ENCODE measurements at places on chromosomes 11 and 22.

DNA sequence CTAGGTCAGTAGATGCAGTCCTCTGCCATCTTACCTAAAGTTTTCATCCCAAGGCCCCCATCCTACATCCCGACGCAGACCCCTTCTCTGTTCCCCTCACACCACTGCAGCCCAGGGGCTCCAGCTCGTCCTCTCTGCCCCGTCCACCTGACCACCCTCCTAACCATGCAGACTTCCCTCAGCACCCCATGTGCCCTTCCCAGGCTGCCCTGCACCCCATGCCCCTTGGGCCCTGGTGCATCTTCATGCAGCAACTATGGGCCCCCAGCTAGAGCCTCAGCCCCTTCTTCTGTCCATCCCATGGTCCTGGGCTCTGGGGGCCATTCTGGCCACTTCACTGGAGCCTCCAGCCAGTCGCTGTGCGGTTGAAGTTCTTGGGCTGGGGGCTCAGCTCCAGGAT, 2.9 kb downstream of the PRR33 start:
- DNase-seq, result no peak

DNA sequence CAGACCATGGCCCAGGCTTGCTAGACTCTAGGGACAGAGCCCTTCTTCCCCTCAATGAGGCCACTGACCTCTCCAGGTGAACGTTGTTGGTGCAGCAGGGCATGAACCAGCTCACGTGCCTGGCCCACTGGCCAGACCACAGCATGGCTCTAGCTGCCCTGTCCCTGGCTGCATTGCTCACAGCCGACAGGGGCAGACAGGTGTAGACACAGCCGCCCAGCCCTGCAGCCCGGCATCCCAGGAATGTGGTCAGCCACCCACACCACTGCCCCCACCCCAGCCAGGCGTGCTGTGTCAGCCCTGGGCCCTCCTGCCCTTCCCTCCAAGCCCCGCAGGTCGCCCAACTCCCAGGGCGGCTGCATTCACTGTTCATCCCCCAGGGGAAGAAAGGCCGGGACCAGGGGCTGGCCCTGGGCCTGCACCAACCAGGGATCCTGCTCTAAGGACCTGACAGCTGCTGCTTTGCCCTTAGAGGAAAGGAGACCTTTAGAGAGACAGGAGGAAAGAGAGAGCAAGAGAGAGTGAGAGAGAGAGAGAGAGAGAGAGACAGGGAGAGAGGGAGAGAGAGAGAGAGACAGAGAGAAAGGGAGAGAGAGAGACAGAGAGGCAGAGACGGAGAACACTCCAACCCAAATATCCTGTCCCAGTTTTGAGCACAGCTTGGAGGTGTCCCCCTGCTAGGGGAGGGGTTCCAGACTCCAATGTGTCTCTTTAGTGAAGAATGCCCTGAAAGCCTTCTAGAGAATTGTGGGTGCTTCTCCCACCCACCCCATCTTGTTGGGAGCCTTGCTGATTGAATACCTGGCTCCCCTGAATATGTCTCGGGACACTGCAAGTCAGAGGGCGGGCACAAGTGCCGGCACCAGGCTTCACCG, 44.2 kb upstream of the LINC01488 start:
- peak; percentile 100 for DNase-seq

GRCh38 chr11:96893988-96894387, 504.2 kb downstream of the JRKL start:
- DNase-seq, result no peak

GRCh38 chr11:56271092-56271491, 2.9 kb upstream of the OR5T1 start:
- no peak for DNase-seq

DNA sequence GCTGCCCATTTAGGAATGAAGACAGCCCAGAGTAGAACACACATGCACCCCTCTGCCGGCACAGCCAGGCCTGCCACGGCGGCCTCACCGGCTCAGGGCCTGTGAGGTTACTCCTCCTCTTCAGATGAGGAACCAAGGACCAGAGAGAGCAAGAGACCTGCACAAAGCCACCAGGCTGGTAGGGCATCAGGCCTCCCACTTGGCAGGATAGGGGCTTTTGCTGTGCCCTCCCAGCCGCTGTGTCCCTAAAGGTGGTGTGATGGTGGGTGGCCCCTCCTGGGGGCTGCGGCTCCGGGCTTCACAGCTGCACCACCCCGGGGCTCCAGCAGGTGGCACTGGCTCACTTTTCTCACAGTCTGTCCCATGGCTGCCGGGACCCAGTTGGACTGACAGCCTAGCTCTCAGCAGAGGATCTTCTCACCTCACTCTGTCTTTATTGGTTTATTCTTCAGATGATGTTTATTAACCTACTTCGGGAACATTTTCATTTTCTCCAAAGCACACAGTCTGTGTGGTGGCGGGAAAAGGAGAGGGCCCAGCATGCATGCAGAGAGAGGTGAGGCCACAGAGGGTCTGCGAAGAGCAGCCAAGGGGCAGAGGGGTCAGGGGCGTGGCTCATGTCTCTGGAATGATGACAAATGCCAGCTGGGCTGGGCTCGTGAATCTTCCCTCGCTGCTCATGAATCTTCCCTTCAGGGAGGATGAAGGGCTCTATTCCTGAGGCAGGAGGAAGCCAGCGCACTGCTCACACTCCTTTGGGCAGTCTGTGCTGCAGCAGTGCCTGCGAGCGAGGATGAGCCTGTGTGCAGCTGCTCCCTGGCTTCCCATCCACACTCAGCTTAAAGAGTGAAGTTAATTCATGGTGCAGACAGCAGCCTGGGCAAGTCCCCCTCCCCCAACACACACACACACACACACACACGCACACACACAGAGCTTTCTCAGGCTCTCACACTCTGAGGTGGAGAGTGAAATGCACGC, 101.1 kb upstream of the PITPNB start:
- DNase-seq, result peak; percentile 71

DNA sequence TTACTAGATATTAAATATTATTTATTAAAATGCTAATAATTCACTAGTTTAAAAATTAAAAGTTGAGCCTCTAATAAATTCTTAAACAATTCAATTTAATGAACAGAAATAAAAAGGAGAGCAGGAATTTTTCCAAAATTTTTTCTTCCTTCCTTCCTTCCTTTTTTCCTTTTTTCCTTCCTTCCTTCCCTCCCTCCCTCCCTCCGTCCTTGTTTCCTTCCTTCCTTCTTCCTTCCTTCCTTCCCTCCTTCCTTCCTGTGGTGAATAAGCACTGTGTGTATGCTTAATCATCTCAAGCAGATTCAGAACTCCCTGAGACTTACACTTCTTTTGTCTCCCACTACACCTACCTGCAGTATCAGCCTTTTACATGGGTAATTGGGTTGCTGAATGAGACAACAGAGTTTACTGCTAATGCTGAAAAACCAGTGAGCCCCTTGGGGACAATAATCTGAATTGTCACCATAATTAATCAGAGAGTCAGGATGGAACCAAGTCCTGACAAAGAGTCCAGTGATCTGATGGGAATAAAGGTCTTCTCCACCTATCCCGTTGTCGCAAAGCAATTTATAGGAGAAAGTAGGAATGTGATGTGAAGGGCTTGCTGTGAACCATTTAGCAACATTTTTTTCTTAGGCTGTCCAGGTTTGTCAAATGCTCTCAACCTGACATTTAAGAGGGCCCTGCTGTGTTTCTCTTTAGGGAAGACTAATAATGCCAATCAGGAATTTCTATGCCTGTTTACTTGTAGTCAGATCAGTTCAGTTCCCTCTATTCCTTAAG, 58.1 kb upstream of the CEP295 start:
- DNase-seq, result no peak

DNA sequence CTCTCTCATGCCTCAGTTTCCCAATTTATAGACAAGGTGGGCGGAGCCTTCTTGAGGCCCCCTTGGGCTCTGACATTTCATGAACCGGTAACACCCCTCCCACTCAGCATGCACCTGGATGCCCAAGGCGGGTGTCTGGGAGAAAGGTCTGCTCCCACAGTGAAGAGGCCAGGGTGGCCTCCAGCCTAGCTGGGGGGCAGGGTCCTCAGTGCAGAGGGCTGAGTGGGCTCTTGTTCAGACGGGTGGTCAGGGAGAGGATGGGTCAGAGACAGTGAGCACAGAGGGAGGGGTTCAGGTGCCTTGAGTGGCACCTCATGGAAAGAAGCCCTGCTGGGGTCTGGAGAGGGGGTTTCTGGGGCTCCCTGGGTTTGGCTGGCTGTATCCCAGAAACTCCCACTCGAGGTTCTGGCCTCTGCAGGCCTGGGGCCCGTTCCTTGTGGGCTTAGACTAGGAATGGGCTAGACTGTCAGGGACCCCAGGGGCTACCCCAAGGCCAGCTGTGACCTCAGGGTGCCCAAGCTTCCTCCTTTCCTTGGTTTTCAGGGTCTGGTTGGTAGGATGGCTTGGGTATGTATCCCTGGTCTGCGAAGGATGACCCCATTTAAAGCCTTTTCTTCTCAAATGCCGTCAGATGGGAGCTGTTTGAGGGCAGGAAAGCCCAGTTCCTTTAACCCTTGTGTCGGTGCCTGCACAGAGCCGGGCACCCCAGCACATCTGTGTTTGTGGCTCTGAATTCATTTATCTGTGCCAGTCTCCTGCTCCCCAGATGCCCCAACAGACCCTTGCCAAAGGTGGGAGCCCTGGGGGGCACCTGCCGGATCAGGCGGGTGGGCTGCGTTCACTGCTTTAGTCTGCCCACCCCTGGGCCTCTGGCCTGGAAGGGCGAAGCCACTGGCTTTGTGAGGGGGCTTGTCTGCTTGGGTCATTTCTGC, 1.2 kb downstream of the SYNGR1 start:
- DNase-seq, result no peak

- DNase-seq, result no peak
Measured at GRCh38 chr22:20549232-20549841, 41.9 kb downstream of the MED15 start.

DNA sequence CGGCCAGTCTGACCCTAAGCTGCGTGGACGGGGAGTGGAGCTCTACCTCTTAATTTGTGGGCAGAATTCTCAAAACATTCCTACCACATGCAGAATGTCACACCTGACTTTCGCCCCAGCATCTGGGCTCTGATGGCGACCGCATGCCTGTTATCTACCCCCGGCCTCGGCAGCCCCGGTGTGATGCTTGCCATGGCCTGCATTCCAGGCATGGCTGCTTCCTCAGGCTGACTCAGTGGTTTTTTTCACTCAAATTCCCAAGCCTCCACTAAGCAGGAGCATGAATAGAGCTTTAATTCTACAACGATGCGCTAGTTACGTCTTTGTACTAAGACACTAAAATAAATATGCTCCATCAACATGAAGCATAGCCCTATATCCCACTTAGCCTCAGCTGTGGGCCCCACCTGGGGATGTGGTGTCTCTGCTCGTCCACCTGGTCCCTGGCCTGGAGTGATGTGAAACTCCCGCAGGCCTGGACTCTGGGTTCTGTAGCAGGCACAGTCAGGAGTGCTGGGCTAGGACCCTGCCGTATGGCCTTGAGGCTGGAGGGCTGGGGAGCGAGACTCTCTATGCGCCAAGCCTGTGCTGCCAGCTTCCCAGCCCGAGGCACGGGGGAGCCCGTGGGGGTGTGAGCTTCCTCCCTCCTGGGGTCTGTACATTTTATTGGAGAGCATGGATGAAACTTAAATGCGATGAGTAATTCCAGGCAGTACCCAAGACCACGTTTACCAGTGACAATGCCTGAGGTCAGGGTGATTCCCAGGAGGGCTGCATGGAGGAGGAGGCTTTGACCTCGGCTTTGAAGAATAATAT, 153.2 kb downstream of the CTTN start:
- no peak for DNase-seq

DNA sequence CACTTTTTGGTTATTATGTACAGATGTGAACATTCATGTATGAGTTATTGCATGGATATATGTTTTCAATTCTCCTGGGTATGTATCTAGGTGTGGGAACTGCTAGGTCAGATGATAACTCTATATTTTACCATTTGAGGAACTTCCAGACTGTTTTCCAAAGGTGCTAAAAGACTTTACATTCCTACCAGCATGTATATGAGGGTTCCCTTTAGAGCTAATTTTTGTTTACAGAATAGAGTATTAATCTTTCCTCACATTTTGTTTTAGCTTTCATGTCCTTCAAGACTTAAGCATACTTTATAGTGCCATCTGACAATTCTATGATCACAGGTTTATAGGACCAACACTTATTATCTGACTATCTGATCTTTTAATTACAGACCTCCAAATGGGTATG, 59.6 kb downstream of the HIRA start:
- DNase-seq, result no peak

DNA sequence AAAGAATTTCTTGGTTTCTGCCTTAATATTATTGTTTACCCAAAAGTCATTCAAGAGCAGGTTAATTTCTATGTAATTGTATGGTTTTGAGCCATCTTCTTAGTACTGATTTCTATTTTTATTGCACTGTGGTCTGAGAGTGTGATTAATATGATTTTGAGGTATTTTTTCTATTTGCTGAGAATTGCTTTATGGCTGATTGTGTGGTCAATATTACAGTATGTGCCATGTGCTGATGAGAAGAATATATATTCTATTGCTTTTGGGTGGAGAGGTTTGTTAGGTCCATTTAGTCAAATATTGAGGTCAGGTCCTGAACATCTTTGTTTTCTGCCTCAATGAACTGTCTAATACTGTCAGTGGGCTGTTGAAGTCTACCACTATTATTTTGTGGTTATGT, 20.7 kb upstream of the RAB38 start:
- DNase-seq, result no peak

GRCh38 chr11:61281581-61282250, 13.4 kb downstream of the VWCE start:
- DNase-seq, result no peak

- DNase-seq, result no peak
Measured at GRCh38 chr11:70359451-70360205, 38.7 kb upstream of the CTTN start.

- DNase-seq, result no peak
Measured at GRCh38 chr11:68324241-68324640, 11.8 kb downstream of the LRP5 start.

DNA sequence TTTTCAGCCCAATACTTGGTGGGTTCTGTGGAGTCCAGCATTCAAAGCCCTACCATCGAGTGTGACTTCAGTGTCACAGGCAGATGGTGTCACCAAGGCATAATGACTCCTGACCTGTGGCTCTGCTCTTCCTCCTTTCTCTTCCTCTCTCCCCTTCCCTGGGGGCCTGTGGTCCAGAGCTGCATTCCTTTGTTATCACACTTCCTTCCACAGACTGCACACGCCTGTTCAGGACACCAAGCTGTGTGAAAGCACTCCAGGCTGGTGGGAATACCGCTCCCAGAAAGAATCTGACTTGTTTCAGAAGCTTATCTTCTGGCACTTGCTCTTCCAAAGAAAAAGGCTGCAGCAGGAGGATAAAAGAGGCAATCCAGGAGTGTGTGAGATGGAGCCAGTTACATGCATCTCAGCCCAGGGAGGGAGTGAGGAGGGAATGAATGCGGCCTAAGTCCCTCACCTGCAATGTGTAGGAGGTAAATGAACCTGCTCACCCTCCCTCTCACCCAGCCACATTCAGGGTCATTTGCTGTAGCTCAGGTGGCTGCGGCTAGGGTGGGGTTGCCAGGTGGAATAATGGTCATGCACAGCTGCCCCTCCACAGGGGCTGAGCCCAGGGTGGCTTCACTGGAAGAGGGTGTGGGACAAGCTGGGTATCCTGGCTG, 79.3 kb downstream of the ADAMTS15 start:
- no peak for DNase-seq
